Natural killer cell treated with Interleukin-12 subunit alpha and Interleukin-12 subunit beta and Interleukin-15 and Interleukin-18, amount 100 ng/mL, for 72 hours (primary cell): ENCODE measurements at places on chromosomes 12 and 14. TPM values are rescaled to one million over a fixed set of nuclear protein-coding genes. Genes with fewer than 3 reads are reported as not detected.

- no peaks in the 10 kb centered on the region for H3K36me3 ChIP-seq
- DNase-seq, result no peak
- H3K4me3 ChIP-seq, result no peak overlapping the region
- H3K4me1 ChIP-seq, result no peaks in the 10 kb centered on the region
- no peaks in the 10 kb centered on the region for H3K27me3 ChIP-seq
- H3K27ac ChIP-seq, result no peak overlapping the region
Observed at GRCh38 chr12:49227713-49228112, 37.2 kb upstream of the TUBA1C start.

- no peaks in the 10 kb centered on the region for H3K36me3 ChIP-seq
- DNase-seq, result no peak
- H3K27ac ChIP-seq, result no peak overlapping the region
- H3K4me3 ChIP-seq, result no peak overlapping the region
- H3K27me3 ChIP-seq, result no peaks in the 10 kb centered on the region
Observed at GRCh38 chr14:67962215-67962644, 142.7 kb downstream of the RAD51B start.

DNA sequence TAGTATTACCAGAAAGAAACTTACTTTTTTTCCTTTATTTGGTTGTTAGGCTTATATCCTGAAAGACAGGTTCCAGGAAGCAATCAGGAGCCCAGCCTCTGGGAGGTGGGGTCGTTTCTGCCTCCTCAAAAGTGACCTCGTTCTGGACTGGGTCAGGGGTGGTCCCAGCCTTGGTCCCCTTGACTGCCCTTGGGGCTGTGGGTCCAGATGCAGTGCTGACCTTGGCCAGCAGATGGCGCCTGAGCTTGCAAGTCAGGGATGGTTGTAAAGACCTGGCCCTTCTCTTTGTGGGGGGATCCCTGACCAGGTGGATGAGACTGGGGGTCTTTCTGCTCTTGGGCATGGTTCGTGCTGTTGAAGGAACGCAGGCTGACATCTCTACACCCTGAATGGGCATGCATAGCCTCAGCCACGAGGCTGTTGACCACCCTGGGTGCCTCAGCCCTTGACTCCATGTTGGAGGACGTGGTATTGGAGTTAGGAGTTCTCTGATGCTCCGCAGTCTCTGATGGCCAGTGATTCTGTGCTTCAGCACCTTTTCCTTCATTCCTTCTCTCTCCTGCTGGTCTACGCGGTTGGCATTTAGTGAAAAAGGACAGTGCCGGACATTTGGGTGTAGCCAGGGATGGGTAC lies 62.4 kb downstream of the ADCK1 start:
- H3K27me3 ChIP-seq, result no peaks in the 10 kb centered on the region
- H3K4me3 ChIP-seq, result no peak overlapping the region
- no peaks in the 10 kb centered on the region for H3K36me3 ChIP-seq
- DNase-seq, result peak; percentile 74
- H3K4me1 ChIP-seq, result no peaks in the 10 kb centered on the region
- no peak overlapping the region for H3K27ac ChIP-seq

DNA sequence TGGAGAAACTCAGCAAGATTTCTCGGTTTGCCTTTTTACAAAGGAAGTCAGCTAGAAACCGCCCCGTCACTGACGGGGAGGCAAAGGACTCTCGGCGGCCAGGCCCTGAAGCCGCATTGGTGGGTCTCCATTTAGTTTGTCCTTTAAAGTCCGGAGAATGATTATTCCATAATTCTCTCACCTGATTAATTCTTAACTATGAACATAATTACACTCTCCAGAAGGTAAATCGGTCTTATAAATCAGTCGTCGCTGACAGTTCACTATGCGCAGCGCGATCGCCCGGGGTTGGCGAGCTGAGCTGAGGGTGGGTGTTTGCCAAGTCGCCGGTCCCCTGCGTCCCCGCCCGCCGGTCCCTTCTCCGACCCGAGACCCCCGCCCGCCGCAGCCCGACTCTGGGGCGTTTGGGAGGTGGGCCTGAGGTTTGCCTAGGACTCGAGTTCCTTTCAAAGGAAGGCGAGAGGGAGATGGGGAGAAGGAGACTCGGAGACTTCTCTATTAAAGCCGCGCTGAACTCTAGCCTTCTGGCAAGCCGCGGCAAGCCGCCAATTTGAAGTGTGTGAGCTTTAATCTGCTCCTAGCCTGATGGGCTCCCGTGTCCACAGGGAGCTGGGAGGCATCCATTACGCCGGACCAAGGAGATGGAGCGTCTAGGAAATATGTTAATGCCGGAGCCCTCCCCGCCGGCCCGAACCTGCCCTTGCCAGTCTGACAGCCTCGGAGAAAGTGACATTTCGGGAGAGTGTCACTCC lies 392.9 kb downstream of the NOVA1 start:
- H3K27me3 ChIP-seq, result peaks cover 10% of the 10 kb centered on the region
- no peak overlapping the region for H3K27ac ChIP-seq
- H3K4me3 ChIP-seq, result no peak overlapping the region
- H3K4me1 ChIP-seq, result no peaks in the 10 kb centered on the region
- no peak for DNase-seq

DNA sequence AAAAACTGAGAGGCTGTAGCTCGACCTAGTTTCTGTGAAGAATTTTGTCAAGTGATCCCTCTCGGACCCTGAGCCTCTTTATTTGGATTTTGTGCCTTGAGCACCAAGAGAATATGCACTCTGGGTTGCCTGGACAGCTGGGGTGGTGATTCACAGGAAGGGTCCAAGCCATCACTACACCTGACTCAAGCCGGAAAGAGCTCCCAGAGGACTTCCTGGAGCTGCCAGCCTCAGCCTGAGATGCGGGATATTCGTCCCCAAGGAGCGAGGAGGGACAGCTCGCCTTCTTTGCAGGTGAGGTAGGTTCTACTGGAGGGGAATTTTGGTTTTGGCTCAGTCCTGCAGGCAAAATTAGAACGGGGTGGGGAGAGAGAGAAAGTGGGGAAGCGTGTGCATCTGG lies 94.3 kb downstream of the GALNT8 start:
- H3K4me1 ChIP-seq, result peaks cover 14% of the 10 kb centered on the region
- no peak overlapping the region for H3K4me3 ChIP-seq
- no peak for DNase-seq

GRCh38 chr14:62654641-62655040 lies 390.6 kb downstream of the KCNH5 start:
- H3K4me1 ChIP-seq, result no peaks in the 10 kb centered on the region
- no peak overlapping the region for H3K4me3 ChIP-seq
- H3K27ac ChIP-seq, result no peak overlapping the region
- no peaks in the 10 kb centered on the region for H3K36me3 ChIP-seq

GRCh38 chr12:46675736-46676135 lies 150.1 kb downstream of the SLC38A4 start:
- H3K36me3 ChIP-seq, result no peaks in the 10 kb centered on the region
- H3K4me1 ChIP-seq, result no peaks in the 10 kb centered on the region
- H3K27ac ChIP-seq, result no peak overlapping the region
- no peaks in the 10 kb centered on the region for H3K27me3 ChIP-seq
- no peak for DNase-seq
- no peak overlapping the region for H3K4me3 ChIP-seq

GRCh38 chr14:32620303-32620702 lies 291.2 kb downstream of the AKAP6 start:
- H3K27me3 ChIP-seq, result no peaks in the 10 kb centered on the region
- no peak overlapping the region for H3K4me3 ChIP-seq
- no peak for DNase-seq
- H3K4me1 ChIP-seq, result no peaks in the 10 kb centered on the region
- no peak overlapping the region for H3K27ac ChIP-seq

GRCh38 chr12:94057262-94058151 lies 90.9 kb upstream of the PLXNC1 start:
- no peaks in the 10 kb centered on the region for H3K4me1 ChIP-seq
- H3K27ac ChIP-seq, result no peak overlapping the region
- no peaks in the 10 kb centered on the region for H3K36me3 ChIP-seq
- no peak overlapping the region for H3K4me3 ChIP-seq
- H3K27me3 ChIP-seq, result peaks cover 8% of the 10 kb centered on the region
- no peak for DNase-seq

- H3K36me3 ChIP-seq, result no peaks in the 10 kb centered on the region
- H3K27me3 ChIP-seq, result no peaks in the 10 kb centered on the region
- no peak for DNase-seq
- peak overlapping the region; percentile 67 for H3K27ac ChIP-seq
- peak overlapping the region; percentile 58 for H3K4me3 ChIP-seq
Observed at GRCh38 chr12:779745-780734, 27.7 kb downstream of the WNK1 start.

- no peak overlapping the region for H3K27ac ChIP-seq
- H3K27me3 ChIP-seq, result peaks cover 6% of the 10 kb centered on the region
- H3K36me3 ChIP-seq, result no peaks in the 10 kb centered on the region
- H3K4me3 ChIP-seq, result no peak overlapping the region
Observed at GRCh38 chr12:120951-121350, 54.4 kb downstream of the IQSEC3 start.

DNA sequence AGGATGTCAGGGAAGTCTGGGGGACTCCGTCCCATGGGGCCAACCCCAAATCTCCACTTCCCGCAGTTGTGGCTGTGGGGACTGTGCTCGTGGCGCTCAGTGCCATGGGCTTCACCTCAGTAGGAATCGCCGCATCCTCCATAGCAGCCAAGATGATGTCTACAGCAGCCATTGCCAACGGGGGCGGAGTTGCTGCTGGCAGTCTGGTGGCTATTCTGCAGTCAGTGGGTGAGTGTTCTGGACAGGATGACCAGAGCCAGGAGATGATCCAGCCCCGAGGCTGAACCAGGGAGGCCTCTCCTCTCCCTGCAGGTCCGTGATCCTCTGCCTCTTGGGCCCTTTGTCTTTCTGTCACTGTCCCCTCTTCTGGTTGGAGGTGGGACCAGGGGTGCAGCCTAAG lies 8.8 kb upstream of the IFI27 start:
- H3K27ac ChIP-seq, result no peak overlapping the region
- no peaks in the 10 kb centered on the region for H3K36me3 ChIP-seq
- H3K4me1 ChIP-seq, result no peaks in the 10 kb centered on the region
- H3K4me3 ChIP-seq, result no peak overlapping the region
- DNase-seq, result no peak
- H3K27me3 ChIP-seq, result no peaks in the 10 kb centered on the region

GRCh38 chr12:712172-712863 lies 40.1 kb upstream of the WNK1 start:
- H3K4me1 ChIP-seq, result peaks cover 5% of the 10 kb centered on the region
- H3K4me3 ChIP-seq, result no peak overlapping the region
- H3K27ac ChIP-seq, result peak overlapping the region; percentile 47
- DNase-seq, result no peak
- no peaks in the 10 kb centered on the region for H3K36me3 ChIP-seq
- H3K27me3 ChIP-seq, result peaks cover 5% of the 10 kb centered on the region

GRCh38 chr12:121489874-121490273 lies 90.0 kb downstream of the RNF34 start:
- no peaks in the 10 kb centered on the region for H3K27me3 ChIP-seq
- no peak overlapping the region for H3K4me3 ChIP-seq
- no peaks in the 10 kb centered on the region for H3K36me3 ChIP-seq
- H3K27ac ChIP-seq, result no peak overlapping the region
- H3K4me1 ChIP-seq, result peaks cover 14% of the 10 kb centered on the region

DNA sequence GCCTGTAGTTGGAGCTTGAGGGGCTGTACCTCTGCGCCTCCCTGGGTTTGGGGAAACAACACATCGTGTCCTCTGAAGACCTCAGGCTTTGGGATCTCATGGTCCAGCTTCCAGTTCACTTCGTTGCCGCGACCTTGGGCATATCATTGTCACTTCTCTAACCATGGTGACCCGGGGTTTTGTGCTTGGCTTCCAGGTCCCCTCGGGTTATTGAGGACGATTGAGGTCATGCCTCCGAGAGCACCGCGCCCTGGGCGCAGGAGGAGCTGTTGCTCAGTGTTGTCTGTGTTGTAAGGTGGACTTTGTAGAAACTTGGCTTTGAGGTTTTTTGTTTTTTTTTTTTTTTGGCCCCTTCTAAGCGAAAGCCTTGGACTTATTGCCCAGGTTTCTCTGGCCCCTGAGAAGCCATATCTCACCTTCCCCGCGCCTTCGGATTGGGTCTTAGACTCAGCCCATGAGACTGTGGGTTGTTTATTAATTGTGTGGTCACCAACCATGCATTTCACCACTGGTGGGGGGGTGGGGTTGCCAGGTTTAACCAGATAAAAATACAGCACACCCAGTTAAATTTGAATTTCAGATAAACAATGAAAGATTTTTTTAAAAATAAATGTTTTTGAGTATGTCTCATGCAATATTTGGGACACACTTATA lies 2.6 kb downstream of the BCL7A start:
- H3K4me3 ChIP-seq, result no peak overlapping the region
- DNase-seq, result no peak
- peaks cover 37% of the 10 kb centered on the region for H3K27me3 ChIP-seq
- peaks cover 5% of the 10 kb centered on the region for H3K36me3 ChIP-seq
- peaks cover 9% of the 10 kb centered on the region for H3K4me1 ChIP-seq

- no peak overlapping the region for H3K27ac ChIP-seq
- peaks cover 6% of the 10 kb centered on the region for H3K4me1 ChIP-seq
- H3K4me3 ChIP-seq, result no peak overlapping the region
- H3K27me3 ChIP-seq, result no peaks in the 10 kb centered on the region
- DNase-seq, result no peak
Observed at GRCh38 chr12:124347805-124348658, 53.1 kb downstream of the RFLNA start.

DNA sequence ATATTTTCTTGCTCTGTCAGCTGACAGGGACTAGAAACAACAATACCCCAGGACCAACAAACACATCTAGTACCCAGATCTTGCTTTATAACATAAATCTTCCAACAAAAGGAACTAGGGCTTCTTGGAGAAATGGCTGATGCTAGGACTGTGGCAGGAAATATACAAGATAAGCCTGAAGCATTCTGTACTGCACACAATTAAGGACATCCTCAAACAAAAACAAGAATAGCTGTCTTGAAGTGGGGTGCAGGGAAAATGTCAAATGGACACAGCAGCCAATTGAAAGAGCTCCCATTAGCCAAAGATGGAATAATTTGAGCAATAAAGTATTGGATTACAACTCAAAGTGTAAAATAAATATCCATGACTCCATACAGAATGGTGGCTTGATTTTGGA lies 50.0 kb downstream of the LGMN start:
- DNase-seq, result no peak
- no peaks in the 10 kb centered on the region for H3K36me3 ChIP-seq
- no peak overlapping the region for H3K27ac ChIP-seq
- H3K4me1 ChIP-seq, result peaks cover 22% of the 10 kb centered on the region
- no peak overlapping the region for H3K4me3 ChIP-seq
- H3K27me3 ChIP-seq, result no peaks in the 10 kb centered on the region

- H3K36me3 ChIP-seq, result no peaks in the 10 kb centered on the region
- no peaks in the 10 kb centered on the region for H3K4me1 ChIP-seq
- H3K27me3 ChIP-seq, result peaks cover 6% of the 10 kb centered on the region
- DNase-seq, result no peak
Observed at GRCh38 chr14:95078867-95079266, 78.5 kb downstream of the DICER1 start.

The IFNG gene
- total RNA-seq, result 58,992 TPM

The PPM1H gene
- total RNA-seq, result not detected

The SPTB gene
- 0.14 TPM for total RNA-seq

The PPP1R36 gene
- 0.17 TPM for total RNA-seq

The ENDOU gene
- total RNA-seq, result not detected

The LTBP2 gene
- total RNA-seq, result 0.55 TPM

The ANG gene
- 1.6 TPM for total RNA-seq

The DNAJC22 gene
- total RNA-seq, result not detected

The ATXN2 gene
- total RNA-seq, result 67.7 TPM

The KRT71 gene
- not detected for total RNA-seq

The CLMN gene
- total RNA-seq, result 3.5 TPM

The FAM222A gene
- 1.8 TPM for total RNA-seq
